ENCODE measurements at places on chromosomes 6 and 20.
A peak's percentile ranks its signal among the peaks of the same experiment; 100 is the strongest.

DNA sequence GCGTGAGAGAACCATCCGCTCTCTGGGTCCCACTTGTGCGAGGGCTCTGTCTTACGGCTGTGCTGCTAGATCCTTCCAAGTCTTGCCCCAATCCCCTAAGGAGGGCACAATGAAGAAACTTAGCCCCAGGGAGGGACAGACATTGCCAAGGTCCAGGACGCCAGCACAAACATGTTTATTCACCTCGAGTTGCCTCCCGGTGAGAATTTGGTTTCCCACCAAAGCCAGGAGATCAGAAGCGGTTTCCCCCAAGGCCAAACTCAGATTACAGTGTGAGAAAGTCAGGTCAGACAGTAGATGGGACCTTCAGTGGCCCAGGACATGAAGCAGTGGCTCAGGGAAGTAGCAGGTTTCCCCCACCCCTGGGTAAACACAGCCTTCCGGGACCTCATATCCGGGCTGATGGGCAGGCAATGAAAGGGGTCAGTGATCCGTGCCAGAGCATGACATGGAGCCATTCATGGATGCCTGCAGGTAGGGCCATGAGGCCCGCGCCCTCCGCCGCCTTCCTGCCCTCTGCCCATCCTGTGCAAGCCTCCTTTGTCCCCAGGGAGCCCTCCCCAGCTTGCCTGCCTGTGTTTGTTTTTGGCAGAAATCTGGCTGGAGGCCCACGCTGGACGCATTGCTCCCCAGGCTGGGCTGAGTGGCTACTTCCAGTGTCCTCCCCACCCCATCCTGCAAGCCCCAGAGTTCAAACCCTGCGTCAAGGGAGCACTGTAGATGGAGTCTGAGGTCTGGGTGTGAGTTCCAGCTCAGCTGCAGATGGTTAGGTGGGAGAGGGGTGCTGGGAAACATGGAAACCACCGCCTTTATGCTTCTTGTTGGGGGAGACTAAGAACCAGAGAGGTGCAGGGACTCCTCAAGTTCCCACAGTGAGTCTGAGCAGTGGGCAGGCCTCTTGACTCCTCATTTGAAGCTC, 2.0 kb downstream of the BPIFB2 start:
- no peak for DNase-seq

GRCh38 chr6:47134476-47135189, 92.5 kb upstream of the ADGRF1 start:
- no peak for DNase-seq

DNA sequence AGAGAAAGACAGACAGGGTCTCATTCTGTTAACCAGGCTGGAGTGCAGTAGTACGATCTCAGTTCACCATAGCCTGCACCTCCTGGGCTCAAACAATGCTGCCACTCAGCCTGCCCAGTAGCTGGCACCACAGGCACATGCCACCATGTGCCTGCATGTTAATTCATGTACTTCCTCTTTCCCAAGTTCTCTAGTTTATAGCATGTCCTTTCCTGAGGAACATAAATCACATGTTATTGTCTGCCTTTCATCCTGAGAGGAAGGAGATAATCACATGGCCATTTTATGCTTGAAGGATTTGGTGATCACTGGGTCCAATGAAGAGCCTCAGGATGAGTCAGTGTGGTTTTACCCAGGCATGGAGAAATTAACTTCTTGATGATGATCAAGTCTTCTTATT, 47.9 kb downstream of the COL11A2 start:
- no peak for DNase-seq

- DNase-seq = no peak
Observed at GRCh38 chr6:52373151-52373690, 11.3 kb downstream of the PAQR8 start.

- no peak for DNase-seq
Observed at GRCh38 chr6:43944908-43945767, 175.1 kb downstream of the VEGFA start.

- no peak for DNase-seq
Observed at GRCh38 chr20:39089029-39089428, 126.9 kb downstream of the DHX35 start.

- DNase-seq = no peak
Observed at GRCh38 chr20:40275738-40276137, 413.3 kb downstream of the MAFB start.

- no peak for DNase-seq
Observed at GRCh38 chr6:32794510-32794909, 22.3 kb downstream of the HLA-DOB start.

- DNase-seq = no peak
Observed at GRCh38 chr6:6482256-6482655, 106.3 kb upstream of the LY86 start.

DNA sequence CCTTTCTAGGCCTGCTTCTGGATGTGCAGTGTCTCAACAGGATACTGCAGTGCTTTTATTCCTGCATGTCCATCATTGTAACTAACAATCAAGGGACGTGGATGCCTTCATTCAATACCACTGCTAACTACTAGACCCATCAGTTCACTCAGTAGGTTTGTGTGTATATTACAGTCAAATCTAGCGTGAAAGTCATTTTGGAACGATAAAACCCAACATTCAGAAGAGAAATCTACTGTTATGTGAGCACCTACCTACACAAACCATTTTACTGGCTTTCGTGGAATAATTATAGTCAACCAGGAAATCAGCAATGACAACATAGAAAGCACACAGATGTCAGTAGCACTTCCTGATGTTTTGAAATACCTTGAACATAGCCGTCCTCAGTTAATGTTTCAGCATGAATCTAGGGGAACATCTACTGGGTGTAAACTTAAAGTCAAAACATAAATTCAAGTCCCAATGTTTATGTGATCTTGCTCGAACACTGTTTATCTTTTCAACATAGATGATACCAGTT, 270.6 kb downstream of the FARS2 start:
- DNase-seq = no peak

DNA sequence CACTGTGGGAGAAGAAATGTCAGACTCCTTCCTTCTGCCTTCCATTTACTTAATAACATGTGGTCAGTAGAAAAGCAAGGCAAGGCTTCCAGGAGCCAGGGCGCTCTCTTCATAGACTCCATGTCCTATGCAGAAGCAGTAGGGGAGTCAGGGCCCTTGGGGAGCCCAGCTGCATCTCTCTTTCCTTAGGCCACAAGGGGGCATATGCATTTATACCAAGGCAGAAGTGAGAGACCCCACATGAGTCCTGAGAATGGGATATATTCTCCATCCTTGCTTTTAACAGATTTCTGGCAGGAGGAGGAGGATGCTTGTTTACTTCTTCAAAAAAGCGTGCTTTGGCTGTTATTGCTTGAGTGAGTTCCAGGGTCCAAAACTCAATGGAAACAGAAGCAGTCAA, 198.5 kb downstream of the HIVEP2 start:
- DNase-seq = peak; percentile 29

DNA sequence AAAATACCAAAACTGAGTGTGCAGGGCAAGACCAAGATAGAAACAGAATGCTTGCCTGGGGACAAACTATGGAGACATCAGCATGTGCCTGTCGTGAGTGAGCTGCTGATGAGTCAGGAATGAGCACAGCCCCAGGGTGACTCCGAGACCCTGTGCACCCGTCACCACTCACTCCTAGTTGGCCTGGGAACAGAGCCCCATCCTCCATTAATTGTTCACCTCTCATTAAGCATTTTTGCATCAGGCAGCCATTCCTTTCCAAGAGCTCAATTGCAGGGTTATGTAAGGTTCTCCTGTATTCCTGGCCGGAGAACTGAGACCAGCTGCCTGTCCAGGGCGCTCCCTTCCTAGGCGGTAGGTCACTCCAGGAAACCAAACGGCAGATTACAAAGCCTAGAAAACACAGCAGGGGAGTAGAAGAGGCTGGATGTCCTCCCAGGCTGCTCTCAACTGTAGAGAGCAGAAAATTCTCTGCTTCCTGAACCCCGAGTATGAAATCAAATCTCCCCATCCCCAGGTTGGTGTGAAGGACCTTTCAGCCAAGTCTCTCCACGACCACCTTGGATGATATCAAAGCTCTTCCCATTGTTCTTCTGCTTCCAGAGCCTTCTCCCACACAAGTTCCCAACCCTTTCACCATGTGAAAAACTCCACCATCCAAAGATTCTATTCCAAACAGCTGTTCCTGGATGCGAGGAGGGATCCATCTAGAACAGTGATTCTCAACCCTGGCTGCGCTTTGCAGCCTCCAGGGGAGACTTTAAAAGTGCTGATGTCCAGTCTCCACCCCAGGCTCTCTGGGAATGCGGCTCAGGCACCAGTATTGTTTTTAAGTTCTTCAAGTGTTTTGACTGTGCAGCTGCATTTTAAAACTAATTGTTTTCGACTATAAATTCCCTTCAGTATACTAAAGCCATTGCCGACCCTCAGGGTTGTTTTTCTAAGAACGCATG, 532.6 kb upstream of the JARID2 start:
- no peak for DNase-seq

DNA sequence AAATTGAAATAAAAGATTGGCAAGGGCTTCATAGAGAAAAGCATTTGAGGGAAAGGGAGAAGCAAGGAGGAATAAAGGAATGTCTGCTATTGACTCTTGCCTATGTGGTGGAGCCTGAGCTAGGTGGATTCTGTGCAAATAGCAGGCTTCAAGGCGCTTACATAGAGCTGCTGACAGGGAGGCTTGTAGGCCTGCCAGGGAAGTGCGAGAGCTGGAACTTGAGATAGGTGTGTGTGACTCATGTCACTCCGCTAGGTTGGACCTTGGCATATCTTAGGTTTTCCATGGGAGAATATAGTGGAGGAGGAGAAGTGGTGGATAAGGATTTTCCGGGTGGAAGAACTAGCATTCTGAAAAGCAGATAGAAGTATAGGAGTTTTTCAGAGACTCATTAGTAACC, 14.0 kb downstream of the SNRNP48 start:
- DNase-seq = no peak

DNA sequence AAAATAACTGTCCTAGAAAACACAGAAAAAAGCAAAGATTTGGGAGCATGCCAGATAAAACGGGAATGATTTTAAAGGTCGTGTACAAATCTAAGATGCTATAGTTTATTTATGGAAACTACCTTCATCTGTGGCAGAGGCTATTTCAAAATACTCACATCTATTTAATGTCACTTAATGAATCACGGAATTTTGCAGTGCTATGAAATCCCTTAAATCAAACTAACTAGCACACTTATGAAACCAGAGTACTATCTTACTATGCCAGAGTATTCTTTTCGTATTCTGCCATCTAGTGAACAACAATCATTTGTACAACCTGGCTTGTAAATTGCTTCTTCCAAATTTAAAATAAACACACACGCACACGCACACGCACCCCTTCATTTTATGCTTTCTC, 77.9 kb upstream of the BMP5 start:
- DNase-seq = no peak

GRCh38 chr6:101393829-101394251, 332 bp downstream of the GRIK2 start:
- DNase-seq = no peak

- DNase-seq = peak; percentile 31
Observed at GRCh38 chr6:41427642-41428335, 92.4 kb downstream of the NCR2 start.

- DNase-seq = peak; percentile 17
Observed at GRCh38 chr20:8361006-8361652, 229.1 kb downstream of the PLCB1 start.

DNA sequence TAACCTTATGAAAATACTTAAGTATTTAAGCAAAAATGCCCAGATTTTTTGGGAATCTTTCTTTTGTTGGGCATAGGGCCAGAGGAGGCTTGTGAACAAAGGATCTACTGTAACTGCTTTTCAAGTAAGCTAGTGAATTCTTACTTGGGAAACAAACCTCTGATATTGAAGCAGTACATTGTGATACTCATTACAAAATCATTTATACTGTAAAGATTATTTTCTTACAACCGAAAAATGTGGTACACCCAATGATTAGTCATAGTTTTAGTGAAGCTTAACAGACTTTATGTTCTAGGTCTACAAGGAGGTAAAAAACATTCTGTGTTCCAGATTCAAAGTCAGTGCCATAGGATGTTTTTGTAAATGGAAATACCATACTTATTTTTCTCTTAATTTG, 272.9 kb upstream of the KCNQ5 start:
- no peak for DNase-seq

DNA sequence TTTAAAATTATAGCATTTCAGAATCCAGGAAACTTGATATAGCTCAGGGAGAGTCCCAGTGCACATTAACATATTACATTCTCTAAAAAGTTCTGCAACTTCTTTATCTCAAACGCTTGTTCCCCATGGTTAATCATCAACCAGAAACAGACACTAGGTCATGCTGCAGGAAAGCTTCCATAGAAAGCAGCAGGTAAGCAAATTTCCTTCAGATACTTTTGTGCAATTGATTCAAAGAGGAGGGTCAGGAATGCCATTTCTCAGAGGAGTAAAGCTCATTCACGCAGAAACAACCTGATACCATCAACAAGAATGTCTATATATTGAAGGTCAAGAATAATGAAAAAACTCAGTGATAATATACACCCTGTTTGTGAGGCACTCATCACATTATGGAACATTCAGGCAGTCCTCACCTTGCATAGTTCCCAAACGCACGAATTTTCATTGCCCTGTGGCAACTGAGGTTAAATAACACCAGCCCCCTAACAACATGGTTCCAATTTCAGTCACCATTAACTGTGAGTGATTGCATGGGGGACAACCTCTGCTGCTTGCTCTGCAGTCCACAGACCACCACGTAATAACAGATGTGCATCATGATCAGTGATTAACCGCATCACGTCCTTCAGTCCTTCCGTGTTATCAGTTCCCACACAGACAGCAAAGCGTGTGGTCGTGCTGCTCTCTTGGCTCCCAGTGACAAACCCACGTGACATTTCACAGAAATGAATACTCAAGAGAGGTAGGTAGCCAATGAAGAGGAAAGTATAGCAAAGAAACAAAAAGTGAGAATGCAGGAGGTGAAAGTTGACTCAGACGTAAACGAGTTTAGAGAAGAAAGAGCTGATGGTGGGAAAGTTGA, 95.7 kb downstream of the LY86 start:
- peak; percentile 14 for DNase-seq

DNA sequence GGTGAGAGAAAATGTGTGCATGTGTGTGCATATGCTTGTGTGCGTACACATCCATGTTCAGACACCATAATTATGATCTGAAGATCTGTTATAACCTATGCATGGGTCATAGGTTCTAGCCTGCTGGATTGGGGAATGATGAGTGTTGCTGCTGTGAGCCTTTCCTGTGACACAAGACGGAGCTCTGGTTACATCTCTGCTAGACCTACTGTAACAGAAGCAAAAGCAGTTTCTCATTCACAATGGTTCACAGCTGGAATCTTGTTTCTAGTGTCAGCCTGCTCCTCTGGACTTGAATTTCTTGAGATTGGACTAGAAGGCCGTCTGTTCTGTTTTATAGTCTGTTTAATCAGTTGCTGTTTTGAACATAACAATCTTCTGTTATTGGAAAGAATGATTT, 40.1 kb downstream of the DEFB114 start:
- no peak for DNase-seq

- DNase-seq = no peak
Observed at GRCh38 chr6:10383331-10384090, 31.4 kb downstream of the TFAP2A start.

GRCh38 chr6:129684323-129684884, 25.6 kb downstream of the ARHGAP18 start:
- DNase-seq = no peak
